CD4-positive, alpha-beta T cell treated with Interleukin-2 at 100 ng/mL for 4 hours (primary cell): ENCODE measurements at places on chromosomes 12 and 14.

- no peak for DNase-seq
Observed at GRCh38 chr14:67762051-67762450, 54.3 kb downstream of the ZFYVE26 start.

- no peak for DNase-seq
Observed at GRCh38 chr14:44396226-44396625, 110.9 kb downstream of the FSCB start.

DNA sequence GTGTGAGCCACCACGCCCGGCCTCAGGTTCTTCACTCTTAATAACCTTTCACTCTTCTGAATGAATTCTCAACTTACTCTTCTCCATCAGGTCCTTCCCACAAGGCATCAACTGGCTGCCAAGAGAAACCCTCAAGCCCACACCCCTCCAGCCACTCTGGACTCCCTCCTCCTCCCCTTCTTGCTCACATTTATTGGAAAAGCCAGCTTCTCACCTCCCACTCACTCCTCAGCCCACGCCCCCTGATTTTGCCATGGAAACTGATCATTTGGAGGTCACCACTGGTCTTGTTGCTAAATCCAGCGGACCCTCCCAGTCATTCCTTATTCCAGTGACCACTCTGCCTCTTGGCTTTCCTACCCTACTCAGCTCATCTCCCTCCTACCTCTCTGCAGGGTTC lies 17.4 kb upstream of the ACVR1B start:
- DNase-seq, result no peak

- DNase-seq, result peak; percentile 73
Observed at GRCh38 chr14:106417224-106418049, 891.1 kb downstream of the TMEM121 start.

GRCh38 chr12:53726341-53726740 lies 911 bp downstream of the CALCOCO1 start:
- DNase-seq, result no peak

DNA sequence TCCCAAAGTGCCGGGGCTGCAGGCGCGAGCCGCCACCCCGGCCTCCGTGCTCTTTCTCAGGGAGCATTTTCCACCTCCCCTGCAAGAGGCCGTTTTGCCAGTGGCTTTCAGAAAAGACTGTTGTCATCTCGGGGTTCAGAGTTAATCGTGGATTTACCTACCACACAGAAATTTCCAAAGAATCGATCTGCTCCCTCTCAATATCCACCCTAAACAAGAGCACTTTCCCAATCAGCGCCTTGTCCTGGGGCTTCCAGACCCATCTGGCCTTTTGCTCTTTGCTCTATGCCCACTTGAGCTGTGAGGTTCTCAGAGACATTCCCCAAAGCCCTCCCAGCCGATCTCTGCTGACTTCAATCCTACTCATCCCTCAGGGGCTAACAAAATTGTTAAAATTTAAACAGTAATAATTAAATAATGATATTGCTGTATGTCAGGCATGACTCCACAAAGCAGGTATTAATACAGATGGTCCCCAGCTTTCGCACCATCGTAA lies 86.6 kb downstream of the NINJ2 start:
- no peak for DNase-seq

DNA sequence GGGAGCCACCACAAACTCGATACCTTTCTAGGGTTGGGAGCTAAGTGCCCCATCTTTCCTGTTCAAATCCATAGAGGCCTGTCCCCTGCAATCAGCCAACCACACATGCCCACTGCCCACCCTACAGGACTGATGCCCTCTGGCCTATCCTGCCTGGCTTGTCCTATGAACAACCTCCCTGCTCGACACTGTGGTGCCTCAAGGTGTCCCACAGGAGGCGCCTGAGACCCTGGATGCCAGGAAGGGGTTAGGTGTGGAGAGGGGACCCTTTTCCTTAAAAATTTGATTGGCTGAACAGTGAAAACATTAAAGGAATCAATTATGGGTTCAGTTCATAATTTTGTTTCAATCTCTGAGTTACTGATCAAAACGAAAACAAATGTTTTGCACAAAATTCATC lies 97.3 kb upstream of the FZD10 start:
- no peak for DNase-seq

DNA sequence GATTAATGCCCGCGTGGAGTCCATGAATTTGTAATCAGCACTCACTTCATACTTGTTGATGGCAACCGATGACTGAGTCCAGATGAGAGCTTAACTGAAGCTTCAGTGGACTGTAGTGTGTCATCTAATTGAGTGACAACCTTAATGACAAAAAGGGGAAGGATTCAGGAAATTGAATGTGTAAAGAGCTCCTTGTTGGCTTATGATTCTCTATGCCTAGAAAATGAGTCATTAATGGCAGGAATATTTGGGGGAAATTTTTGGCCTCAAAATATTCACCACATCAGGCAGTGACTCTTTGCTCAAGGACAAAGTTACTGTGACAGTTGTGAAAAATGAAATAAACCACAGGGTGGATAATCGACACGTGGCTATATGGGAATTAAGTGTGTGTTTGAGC lies 55.3 kb upstream of the STON2 start:
- DNase-seq, result no peak

DNA sequence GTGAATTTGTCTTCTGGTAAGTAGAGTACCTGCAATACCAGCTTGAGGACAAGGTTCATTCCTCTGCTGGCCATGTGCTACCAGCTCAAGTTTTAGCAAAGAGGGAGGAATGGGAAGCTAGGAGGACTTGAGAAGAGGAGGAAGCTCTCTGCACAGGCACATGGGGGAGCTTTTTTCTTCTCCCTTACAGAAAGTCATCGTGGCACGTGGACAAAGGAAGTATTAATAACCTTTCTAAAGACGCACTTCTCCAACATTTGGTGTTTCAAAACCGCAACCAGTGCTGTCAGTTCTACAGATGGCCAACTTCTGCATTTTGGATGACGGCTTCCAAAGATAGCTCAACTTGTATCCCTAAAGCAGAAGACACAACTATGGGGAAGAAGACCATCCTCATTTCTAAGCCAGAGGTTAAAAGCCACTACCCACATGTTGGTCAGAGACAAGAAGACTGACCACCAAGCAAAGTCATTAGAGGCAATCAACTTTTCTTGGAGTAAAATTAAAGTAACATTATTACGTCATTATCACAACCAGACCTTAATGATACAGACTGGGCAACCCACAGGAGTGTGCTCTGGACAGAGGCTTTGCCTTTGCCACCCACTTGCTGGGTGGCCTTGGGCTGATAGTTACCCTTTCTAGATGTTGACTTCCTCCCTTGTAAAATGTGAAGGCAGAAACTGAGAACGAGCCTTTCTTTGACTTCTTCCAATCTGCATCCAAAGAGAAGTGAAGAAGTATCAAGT lies 12.3 kb upstream of the TMED10 start:
- peak; percentile 5 for DNase-seq

DNA sequence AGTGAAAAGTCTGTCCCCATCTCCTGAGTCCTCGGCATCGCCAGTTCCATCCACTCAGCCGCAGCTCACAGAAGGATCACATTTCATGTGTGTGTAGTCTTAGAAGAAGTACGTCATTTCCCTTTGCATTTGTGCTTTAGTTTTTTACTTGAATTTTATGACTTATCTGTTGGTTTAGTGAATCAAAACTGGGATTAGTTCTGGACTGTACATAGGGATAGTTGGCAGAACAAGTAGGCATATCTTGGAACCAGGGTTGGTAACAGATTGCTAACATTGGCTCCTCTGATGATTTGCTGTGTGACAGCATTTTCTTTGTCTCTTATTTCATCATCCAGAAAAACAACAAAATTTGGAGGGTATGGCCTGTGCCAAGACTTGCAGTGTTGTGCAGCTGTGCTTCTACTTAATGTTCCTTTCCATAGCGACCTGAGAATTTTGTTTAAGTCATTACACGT lies 69.6 kb upstream of the AEBP2 start:
- DNase-seq, result no peak

DNA sequence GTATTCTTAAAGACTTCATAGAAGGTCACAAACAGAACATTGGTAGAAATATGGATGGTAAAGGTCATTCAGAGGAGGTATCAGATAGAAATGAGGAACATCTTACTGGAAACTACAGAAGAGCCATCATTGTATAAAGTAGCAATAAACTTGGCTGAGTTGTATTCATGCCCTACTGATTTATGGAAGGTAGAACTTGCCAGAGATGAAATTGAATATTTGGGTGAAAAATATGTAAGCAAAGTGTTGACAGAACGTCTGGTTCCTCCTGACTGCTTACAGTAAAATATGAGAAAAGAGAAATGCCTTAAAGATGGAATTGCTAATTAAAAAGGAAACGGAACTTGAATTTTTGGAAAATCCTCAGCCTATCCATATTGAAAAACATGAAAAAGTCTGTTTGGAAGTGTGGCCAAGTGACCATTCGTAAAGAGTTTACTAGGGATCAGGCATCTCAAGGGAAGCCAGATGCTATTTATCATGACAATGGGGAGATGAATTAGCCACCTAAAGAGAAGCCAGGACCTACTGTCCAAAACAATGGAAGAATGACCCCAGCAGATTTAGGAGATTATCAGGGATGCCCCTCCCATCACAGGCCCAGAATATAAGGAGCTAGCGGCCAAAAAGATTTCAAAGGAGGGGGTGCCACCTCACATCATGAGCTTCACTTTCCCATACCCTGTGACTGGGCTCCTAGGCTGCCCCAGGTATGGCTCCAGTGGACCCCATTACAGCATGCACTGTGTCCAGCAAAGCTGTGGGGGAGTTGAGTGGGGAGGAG lies 189.3 kb downstream of the ITPR2 start:
- DNase-seq, result no peak

DNA sequence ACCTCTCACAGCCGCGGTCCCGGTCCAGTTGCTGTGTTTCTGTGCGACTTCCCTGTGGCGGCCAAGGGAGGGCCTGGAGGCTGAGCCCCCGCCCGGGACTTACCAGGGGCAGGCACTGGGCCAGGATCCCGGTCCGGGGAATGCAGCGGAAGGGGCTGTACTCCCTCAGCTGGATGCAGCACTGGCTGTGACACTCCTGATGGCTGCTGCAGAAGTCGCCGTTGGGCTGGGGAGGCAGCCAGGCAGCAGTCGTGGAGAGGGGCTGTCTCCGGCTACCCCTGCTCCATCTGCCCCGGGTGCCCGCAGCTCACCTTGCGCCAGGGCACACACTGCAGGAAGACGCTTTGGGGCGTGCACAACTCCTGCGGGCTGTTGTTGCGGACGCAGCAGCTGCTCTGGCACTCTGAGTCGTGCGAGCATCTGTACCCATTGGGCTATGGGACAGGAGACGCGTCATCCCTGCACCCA lies 6.2 kb downstream of the LRCOL1 start:
- no peak for DNase-seq

GRCh38 chr14:97705976-97706375 lies 908.8 kb downstream of the VRK1 start:
- peak; percentile 46 for DNase-seq

GRCh38 chr12:75724928-75725312 lies 213.5 kb upstream of the KRR1 start:
- no peak for DNase-seq

DNA sequence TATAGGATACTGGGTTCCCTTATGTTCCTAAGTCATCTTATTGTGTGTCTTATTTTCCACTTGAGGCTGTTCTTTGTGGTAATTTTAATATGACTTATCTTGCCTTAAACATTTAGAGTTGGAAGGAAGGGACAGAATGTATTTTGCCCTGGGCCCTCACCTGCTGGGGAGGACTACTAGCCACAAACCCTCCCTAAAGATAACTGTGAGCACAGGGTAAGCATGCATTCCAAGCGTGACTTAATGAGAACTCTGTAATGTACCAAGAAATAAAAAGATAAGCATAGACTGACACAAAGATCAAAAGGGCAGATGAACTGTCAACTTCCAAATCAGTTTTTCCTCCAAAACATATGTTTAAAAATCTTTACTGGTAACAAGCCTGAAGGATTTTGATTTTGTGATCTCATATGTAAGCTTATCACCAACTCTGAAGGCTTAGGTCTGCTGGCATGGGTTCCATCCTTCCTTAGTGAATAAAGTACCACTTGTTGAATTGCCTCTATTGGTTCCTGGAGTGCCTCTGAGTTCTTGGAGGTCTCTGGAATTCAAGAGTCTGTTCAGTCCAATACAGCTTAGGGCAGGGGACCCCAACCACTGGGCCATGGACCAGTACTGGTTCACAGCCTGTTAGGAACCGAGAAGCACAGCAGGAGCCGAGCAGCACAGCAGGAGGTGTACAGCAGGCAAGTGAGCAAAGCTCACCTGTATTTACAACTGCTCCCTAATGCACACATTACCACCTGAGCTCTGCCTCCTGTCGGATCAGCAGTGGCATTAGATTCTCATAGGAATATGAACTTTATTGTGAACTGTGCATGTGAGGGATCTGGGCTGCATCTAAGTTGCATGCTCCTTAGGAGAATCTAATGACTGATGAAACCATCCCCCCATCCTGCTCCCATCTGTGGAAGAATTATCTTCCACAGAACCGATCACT lies 29.8 kb upstream of the NFYB start:
- no peak for DNase-seq

DNA sequence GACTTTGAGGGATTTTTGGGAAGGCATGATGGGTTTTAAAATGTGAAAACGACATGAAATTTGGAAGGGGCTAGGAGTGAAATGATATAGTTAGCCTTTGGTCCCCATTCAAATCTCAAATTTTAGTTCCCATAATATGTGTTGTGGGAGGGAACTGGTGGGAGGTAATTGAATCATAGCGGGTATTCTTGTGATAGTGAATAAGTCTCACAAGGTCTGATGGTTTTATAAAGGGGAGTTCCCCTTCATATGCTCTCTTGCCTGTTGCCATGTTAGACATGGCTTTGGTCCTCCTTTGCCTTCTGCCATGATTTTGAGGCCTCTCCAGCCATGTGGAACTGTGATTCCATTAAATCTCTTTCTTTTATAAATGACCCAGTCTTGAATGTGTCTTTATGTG lies 72.8 kb downstream of the SLC16A7 start:
- no peak for DNase-seq

GRCh38 chr14:23727566-23728335 lies 91.6 kb downstream of the DHRS2 start:
- no peak for DNase-seq

DNA sequence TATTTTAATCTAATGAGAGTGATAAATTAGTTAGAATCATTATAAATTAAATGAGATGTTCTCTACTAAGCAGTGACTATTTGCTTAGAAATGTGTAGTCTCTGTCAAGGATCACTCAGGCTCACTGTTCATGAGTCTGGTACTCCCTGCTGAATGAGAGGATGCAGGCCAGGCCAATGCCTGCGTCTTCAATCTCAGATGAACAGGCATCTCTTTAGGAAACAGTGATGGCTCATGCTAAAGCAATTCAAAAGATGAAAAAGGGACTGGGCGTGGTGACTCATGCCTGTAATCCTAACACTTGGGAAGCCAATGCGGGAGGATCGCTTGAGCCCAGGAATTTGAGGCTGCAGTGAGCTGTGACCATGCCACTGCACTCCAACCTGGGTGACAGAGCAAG lies 106.8 kb downstream of the ZFC3H1 start:
- DNase-seq, result no peak

GRCh38 chr12:11965258-11965910 lies 105.4 kb upstream of the BCL2L14 start:
- DNase-seq, result no peak

- DNase-seq, result no peak
Observed at GRCh38 chr14:104590240-104590965, 10.8 kb downstream of the C14orf180 start.

GRCh38 chr12:47954058-47954457 lies 9.3 kb upstream of the TMEM106C start:
- no peak for DNase-seq
